CD4-positive, alpha-beta T cell treated with Interferon alpha-2 for 1 hour (primary cell): ENCODE measurements at places on chromosomes 3 and 15.
A peak's percentile ranks its signal among the peaks of the same experiment; 100 is the strongest.

- DNase-seq: no peak
Observed at GRCh38 chr3:127787071-127787490, 35.2 kb downstream of the MGLL start.

DNA sequence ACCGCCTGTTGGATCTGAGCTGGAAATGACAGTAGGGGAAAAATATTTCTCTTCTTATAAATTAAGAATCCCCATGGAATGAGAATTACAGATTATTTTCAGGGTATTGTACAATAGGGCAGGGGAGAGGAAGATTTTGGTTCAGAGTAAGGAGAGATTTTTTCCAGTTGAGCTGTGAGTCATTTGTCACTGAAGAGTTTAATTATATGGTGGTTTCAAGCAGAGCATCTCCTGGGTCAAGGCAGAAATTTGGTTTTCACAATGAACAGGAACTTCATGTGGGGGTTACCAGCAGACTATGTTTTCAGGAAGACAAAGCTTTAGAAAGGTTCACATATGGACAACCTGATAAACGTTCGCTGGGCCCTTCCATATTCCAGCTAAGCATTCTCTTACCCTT, 182.8 kb upstream of the NR2E3 start:
- DNase-seq: no peak

- DNase-seq: no peak
Observed at GRCh38 chr3:35338186-35338585, 301.1 kb upstream of the ARPP21 start.

- DNase-seq: no peak
Observed at GRCh38 chr3:157530637-157531300, 27.6 kb upstream of the VEPH1 start.

DNA sequence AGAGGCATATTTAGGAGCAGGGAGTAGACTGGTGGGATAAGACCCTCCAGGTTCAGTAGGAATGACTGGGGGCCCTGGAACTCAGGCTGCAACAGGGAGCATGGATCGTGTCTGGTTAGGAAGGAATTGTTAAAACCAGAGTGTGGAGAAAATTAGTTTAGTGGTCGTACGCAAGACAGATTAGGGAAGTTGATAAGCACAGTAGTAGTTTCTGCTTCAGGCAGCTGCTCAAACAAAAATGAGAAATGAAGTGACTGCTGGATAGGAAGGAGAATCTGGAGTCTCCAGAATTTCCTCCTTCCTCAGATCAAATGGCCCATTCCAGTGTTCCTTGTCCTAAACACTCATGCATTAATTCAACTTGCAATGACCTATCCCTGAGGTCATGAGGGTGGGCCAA, 11.2 kb downstream of the MYD88 start:
- no peak for DNase-seq

GRCh38 chr15:49467746-49468480, 44.9 kb downstream of the FGF7 start:
- DNase-seq: no peak

DNA sequence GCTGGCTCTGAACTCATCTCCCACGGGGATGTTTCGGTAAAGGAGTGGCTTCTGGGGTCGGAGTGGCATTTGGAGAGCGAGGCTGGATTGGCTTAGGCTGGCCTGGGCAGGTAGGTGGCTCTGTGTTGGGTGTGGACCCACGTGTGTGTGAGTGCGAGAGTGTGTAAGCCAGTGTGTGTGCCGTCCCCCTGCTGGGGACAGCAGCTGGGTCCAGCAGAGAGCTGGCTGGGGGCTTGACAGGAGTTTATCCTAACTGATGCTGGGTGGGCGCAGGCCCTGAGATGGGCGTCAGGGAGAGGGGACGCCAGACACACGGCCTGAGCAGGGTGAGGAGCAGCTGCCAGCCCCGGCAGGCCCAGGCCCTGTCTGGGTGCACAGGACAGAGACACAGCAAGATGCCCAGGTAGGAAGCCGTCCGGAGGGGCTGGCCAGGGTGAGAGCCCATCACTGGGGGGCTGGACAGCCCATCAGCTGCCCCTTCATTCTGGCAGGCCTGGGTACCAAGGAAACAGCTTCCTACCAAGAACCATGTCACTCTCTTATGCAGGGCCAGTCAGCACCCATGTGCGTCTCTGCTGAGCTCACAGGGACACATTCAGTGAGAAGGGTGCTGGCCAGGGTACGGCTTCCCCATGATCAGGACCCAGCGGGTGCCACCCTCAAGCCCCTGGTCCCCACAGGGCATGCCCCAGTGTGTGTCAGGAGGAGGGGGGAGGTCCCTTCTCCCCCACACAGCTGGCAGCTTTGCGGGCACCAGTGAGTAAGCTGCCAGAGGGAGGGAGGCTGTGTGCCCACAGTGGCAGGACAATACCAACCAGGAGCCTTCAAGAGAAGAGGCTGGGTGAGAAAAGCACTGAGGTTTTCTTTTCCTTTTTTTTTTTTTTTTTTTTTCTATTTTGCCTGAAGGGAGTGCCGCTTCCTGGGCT, 1.1 kb downstream of the PAK6 start:
- DNase-seq: no peak

DNA sequence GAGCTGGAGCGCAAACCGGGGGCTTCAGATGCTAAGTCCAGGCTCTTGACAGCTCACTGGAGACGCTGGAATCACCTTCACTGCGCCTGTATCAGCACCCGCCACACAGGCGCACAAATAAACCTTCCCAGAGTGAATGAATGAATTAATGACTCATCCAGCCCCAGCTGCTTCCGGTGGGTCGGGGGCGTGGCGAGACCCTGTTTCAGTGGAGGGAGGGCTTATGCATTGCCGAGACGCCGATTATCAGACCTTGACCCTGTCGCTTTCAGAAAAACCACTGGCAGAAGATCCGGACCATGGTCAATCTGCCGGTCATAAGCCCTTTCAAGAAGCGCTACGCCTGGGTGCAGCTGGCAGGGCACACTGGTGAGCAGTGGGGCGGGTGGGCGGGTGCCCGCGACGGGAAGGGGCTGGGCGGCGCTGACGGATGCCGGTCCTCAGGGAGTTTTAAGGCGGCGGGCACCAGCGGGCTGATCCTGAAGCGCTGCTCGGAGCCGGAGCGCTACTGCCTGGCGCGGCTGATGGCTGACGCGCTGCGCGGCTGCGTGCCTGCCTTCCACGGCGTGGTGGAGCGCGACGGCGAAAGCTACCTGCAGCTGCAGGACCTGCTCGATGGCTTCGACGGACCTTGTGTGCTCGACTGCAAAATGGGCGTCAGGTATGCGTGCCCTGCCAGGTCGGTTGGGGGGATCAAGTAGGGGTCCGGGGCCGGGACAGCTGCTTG, 7.7 kb downstream of the ITPKA start:
- peak; percentile 32 for DNase-seq

GRCh38 chr3:42213417-42213816, 52.6 kb downstream of the CCK start:
- DNase-seq: peak; percentile 26

GRCh38 chr3:110343945-110344344, 727.7 kb upstream of the NECTIN3 start:
- DNase-seq: no peak

DNA sequence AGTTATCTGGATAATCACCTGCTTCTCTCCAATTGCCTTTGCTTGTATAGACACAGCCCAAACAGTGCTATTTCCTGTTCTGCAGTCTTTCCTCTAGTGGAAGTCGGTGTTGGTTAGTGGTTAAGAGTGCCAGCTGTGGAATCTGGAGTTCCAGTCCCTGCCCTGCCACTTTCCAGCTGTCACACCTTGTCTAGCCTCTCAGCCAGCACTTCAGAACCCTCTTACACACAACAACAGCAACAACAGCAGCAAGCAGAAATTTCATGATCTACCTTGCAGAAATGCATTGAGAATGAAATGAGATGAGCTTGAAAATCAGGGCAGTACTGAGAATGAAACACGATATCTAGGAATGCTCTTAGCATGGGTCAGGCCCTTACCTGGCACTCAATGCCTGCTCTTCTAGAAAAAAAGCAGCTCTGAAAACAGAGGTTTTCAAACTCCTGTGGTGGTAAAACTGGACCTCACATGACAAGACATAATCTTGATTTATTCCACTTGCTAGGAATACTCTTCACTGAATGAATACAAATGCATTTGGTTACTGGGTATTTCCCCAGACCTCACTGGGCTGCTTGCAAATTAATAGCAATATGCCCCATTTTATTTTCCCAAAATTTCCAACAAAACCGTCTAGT, 3.3 kb upstream of the WNT5A start:
- DNase-seq: no peak

DNA sequence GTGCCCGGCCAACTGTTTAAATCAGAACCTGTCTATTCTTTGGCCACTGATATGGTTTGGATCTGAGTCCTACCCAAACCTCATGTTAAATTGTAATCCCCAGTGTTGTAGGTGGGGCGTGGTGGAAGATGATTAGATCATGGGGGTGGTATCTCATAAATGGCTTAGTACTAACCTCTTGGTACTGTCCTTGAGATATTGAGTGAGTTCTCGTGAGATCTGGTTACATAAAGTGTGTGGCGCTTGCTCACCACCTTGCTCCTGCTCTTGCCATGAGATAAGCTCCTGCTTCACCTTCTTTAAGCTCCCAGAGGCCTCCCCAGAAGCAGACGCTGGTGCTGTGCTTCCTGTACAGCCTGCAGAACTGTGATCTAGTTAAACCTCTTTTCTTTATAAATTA, 42.4 kb downstream of the REC114 start:
- DNase-seq: no peak

- no peak for DNase-seq
Observed at GRCh38 chr15:99421758-99422157, 144.0 kb upstream of the MEF2A start.

- DNase-seq: no peak
Observed at GRCh38 chr3:150101016-150101415, 130.3 kb upstream of the PFN2 start.

DNA sequence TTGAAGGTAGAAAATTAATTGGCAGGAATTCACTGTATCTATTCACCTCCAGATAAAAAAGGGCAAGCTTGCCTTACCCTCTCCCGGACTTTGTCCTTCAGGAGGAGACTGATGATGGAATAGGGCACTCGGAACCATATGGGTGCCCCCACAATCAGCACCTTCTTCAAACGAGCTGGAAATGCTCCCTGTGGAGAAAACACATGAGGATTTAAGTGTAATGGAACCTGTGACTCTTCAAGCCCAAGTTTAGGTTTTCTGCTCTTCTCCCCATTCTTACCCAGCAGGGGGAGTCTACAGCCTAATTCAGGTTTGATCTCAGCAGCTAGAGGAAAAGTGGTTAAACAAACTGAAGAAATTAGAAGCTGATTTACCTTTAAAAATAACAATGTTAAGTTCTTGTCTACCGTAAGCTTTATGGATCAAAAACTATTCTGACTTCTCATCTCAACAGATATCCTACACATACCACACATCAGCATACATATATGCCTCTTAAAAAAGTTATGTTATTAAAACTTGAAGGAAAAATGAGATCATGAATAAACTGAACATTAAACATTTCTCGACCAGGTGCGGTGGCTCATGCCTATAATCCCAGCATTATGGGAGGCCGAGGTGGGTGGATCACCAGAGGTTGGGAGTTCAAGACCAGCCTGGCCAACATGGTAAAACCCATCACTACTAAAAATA, 57.5 kb upstream of the SIN3A start:
- peak; percentile 60 for DNase-seq

- DNase-seq: no peak
Observed at GRCh38 chr3:71713041-71713440, 12.2 kb downstream of the EIF4E3 start.

GRCh38 chr3:126711121-126711760, 7.2 kb downstream of the CHCHD6 start:
- DNase-seq: no peak
